ENCODE measurements at places on chromosomes 3 and 15.

DNA sequence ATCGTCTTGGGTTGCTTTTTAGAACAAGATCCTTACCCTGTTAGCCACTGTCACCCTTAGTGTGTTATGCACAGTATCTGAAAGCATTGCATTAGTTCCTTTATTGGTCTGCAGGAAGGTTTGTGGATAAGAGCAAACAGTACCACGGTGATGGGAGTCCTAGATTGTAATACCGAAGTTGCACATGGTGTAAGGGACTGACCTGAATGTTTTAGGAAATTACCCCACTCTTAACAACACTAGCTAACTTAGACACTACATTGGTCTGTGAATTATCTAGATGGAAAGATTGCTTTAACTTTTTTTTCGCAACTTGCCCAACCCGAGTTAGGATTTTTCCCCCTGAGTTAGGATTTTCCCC, 1.3 kb downstream of the STT3B start:
- no peak for DNase-seq

DNA sequence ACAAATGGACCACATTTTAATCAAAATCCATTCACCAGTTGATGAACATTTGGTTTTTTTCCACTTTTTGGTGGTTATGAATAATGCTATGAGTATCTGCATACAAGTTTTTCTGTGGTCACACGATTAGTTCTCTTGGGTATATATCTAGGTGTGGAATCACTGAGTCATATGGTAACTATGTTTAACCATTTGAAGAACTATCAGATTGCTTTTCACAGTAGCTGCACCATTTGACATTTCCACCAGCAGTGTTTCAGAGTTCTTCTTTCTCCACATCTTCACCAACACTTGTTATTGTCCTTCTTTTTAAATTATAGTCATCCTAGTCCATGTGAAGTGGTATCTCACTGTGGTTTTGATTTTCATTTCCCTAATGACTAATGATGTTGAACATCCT, 33.3 kb upstream of the ATG7 start:
- DNase-seq: no peak

DNA sequence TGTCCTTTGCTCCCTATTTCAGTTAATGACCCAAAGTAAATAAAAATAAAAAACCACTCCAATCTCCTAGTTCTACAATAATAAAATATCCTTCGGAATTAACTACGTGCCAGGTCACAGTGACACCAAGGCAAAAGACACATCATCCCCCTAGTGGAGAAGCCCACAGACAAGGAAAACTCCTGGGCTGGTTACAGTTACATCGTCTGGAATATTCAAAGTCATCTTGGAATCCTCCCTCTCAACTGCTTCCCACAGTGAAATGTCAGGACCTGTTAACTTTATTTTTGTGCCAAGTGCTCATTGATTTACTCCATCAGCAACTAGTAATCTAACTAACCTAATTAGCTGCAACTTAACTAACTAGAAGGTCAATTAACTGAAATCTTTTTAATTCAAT, 349.3 kb downstream of the MAGI1 start:
- DNase-seq: no peak

- DNase-seq: no peak
These were observed 44.3 kb downstream of the UBP1 start for GRCh38 chr3:33395900-33396299.

DNA sequence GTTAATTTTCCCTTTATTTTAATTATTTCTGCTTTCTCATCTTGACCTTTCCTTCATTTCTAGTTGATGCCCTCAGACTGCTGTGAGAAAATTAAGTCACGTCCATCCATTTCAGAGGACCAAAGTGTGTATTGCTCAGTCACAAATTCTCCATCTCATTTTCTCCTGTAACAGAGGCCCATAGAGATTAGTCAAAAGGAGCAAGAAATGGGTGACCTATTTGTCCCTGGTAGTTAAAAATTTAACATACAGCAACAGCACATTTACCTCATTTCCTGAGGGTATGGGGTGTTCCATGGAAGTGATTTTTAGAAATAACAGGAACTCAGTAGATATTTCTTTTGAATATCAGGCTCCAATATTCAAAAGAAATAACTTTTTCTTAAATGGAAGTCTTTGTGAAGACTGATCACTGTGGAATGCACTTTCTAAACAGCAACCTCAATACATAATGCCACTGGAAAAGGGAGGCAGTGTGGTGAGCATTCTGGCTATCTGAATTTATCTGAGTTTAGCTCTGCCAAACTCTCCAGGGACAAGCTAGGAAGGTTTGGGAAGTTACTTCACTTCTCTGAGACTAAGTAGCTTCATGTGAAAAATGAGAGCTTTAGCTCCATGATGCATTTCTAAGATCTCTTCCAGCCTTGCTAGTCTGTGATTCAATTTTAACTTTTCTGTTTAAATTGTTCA, 808.2 kb downstream of the SQOR start:
- DNase-seq: no peak

All from stimulated activated CD4-positive, alpha-beta T cell treated with anti-CD3 and anti-CD28 coated beads, Interleukin-4, amount 100 ng/mL, for 48 hours (primary cell).